Heart left ventricle (tissue), 16 donors: ENCODE measurements at places on chromosomes 1 and 21. TPM values are rescaled to one million over a fixed set of nuclear protein-coding genes. Genes with fewer than 3 reads are reported as not detected.

DNA sequence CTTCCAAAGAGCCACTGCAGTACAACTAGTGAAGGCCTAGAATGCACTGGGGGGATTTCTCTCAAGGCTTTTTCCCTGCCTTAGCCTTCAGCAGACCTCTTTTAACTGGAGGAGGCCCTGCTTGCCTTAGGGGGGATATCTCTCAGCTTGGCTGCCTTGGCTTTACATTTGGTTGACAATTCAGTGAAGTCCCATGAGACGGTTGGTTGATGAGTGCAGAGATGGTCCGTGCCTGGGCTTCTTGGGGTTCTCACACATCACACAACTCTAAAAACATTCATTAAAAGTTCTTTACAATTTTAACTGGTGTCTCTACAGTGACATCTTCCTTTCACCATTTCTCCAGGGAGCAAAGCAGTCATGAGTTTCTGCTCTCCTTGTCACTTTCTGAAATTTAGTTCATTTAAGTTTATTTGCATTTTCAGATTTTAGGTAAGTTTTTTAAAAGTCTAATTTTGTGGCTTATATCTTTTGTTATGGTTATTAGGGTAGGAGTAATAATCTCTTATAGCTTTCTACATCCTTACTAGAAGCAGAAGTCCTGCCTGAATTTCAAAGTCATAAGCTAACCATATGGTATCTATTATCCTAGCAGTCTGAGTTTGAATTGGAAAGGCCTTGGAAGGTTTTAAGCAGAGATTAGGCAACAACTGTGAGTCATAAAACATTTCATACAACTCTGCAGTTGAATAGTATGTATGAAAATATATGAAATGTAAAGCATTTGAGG, 487.6 kb downstream of the DPYD start:
- no peaks in the 10 kb centered on the region for H3K4me1 ChIP-seq
- H3K27ac ChIP-seq = no peak overlapping the region
- no peak overlapping the region for H3K4me3 ChIP-seq
- no peak for DNase-seq
- H3K36me3 ChIP-seq = no peaks in the 10 kb centered on the region

GRCh38 chr21:15018382-15018781, 46.4 kb downstream of the NRIP1 start:
- no peak for DNase-seq
- H3K27me3 ChIP-seq = no peaks in the 10 kb centered on the region
- no peaks in the 10 kb centered on the region for H3K36me3 ChIP-seq
- H3K4me1 ChIP-seq = no peaks in the 10 kb centered on the region
- no peak overlapping the region for H3K27ac ChIP-seq
- H3K4me3 ChIP-seq = no peak overlapping the region

DNA sequence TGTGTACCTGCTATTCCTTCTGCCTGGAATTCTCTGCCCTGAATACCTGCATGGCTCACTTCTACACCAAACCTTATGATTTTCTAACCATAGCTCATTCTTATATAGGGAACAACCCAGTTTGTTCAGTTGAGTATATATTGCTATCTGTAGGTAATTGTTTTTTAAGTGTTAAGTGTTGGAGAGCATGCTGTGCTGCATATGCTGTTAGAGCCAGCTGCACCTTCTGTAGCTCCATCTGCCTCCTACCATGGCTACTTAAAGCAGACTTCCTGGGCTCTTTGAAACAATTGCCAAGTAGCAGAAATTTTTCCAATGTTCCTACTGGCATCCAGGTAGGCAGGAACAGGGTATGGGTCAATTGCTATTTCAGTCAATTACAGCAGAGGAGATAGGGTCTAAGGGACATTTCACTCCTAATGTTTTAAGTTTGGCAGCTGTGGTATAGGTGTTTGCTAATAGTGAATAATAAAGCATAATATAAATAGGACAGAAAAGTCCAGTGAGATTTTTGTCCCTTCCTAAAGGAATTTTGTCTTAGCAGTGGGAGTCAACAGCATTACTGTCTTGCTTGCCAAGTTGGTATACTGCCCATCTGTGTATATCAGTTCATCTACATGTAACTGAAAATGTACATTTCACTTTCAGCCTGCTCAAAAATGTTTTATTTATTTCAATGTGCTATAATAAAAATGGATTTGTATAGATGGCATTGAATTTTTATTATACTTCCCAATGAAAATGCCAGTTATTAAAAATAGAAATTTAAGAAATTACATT, 34.0 kb upstream of the C1orf115 start:
- no peaks in the 10 kb centered on the region for H3K36me3 ChIP-seq
- H3K27ac ChIP-seq = no peak overlapping the region
- no peak for DNase-seq
- no peaks in the 10 kb centered on the region for H3K27me3 ChIP-seq
- H3K4me3 ChIP-seq = no peak overlapping the region
- peaks cover 4% of the 10 kb centered on the region for H3K4me1 ChIP-seq

The ADAMTS4 gene
- total RNA-seq = 1.6 TPM

- H3K36me3 ChIP-seq = no peaks in the 10 kb centered on the region
- DNase-seq = no peak
- H3K27me3 ChIP-seq = no peaks in the 10 kb centered on the region
- H3K27ac ChIP-seq = no peak overlapping the region
Measured at GRCh38 chr1:242546849-242547729, 22.6 kb upstream of the PLD5 start.

The E2F2 gene
- total RNA-seq = 2.7 TPM

GRCh38 chr1:53470584-53470983, 11.4 kb downstream of the DMRTB1 start:
- no peak overlapping the region for H3K4me3 ChIP-seq
- H3K36me3 ChIP-seq = no peaks in the 10 kb centered on the region
- H3K4me1 ChIP-seq = peaks cover 5% of the 10 kb centered on the region
- H3K27me3 ChIP-seq = no peaks in the 10 kb centered on the region
- DNase-seq = no peak

DNA sequence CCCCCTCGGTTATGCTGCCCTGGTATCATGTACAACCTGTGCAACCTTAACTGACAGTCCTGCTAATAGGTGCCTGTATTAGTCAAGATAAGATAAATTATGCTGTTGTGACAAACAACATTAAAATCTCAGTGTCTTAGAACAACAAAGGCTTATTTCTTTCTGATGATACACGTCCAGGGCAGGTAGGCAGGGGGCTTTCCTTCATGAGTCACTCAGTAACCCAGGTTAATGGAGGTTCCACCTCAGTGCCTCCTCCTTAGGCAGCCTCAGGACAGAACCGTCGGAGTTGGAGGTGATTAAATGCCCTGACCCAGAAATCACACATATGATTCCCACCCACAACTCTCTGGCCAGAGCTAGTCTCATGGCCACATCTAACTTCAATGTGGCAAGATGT, 94.6 kb upstream of the CASZ1 start:
- H3K27me3 ChIP-seq = peaks cover 24% of the 10 kb centered on the region
- no peak overlapping the region for H3K27ac ChIP-seq
- DNase-seq = no peak
- no peak overlapping the region for H3K4me3 ChIP-seq
- H3K4me1 ChIP-seq = no peaks in the 10 kb centered on the region
- no peaks in the 10 kb centered on the region for H3K36me3 ChIP-seq

- no peak overlapping the region for H3K4me3 ChIP-seq
- no peaks in the 10 kb centered on the region for H3K4me1 ChIP-seq
- DNase-seq = no peak
- no peak overlapping the region for H3K27ac ChIP-seq
- no peaks in the 10 kb centered on the region for H3K27me3 ChIP-seq
Measured at GRCh38 chr1:85133565-85134159, 67.2 kb downstream of the SYDE2 start.

The TMCO1 gene
- 62.8 TPM for total RNA-seq

DNA sequence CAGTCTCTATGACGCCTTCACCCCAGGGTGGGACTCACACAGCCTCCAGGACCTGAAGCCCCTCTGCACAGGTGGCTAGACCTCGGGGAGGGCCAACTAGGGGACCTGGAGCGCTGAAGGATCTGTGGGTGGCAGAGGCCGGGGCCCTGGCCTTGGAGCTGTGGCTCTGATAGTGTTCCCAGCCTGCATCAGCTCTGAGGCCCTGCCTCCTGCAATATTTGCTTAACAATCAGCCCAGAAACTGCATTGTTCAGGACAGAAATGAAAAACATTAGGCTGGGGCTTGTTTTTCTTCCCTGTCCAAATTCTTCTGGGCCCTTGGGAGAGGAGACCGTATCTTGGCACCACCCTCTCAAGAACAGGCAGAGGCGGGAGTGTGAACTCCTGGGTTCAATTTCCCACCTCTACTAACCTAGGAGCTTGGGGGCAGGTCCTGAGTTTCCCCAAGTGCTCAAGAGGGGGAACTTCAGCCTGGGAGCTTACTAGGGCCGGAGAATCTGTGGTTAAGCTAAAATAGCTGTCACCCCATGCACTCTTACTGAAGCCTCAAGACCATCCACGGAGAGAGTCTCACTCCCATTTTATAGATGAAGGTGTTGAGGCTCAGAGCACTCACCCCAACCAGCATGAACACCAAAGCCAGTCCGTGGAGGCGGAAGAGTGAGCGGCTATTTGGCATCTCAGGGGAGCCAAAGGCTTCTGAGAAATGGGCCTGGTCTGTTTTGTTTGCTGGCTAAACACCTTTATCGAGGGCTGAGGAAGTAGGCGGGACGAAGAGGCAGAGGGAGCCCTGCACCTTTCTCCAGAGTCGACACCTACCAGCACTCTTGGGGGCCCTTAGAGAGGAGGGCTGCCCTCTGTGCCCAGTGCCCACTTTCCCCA, 18.8 kb upstream of the CASZ1 start:
- H3K4me1 ChIP-seq = no peaks in the 10 kb centered on the region
- DNase-seq = no peak
- H3K27ac ChIP-seq = no peak overlapping the region
- no peaks in the 10 kb centered on the region for H3K36me3 ChIP-seq

The C1orf185 gene
- total RNA-seq = not detected
